Fibroblast of the conjunctiva (primary cell): ENCODE measurements at places on chromosomes 7 and 10.

- no peak for DNase-seq
Measured at GRCh38 chr7:18834577-18834976, 282.9 kb downstream of the TWIST1 start.

DNA sequence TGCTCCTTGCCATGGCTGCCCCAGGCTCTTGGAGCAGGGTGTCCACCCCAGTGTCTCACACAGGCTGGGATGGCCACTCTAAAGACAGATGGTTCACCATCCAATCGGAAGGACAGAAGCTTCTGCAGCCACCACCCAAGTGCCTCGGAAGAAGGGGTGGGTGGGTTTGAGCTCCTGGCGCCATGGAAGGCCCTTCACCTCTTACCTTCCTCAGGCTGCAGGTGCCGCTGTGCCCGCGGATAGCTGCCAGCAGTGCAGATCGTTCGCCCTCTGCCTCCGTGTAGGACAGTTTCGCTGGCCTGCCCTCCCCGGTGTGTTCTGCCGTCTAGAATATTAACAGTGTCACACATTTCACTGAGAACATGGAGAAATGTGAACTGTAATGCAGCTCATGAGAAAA is 243.6 kb upstream of the GRB10 start:
- DNase-seq = no peak

GRCh38 chr7:3787717-3788264 is 486.7 kb downstream of the SDK1 start:
- no peak for DNase-seq

- DNase-seq = no peak
Measured at GRCh38 chr10:50506861-50507573, 116.7 kb downstream of the SGMS1 start.

DNA sequence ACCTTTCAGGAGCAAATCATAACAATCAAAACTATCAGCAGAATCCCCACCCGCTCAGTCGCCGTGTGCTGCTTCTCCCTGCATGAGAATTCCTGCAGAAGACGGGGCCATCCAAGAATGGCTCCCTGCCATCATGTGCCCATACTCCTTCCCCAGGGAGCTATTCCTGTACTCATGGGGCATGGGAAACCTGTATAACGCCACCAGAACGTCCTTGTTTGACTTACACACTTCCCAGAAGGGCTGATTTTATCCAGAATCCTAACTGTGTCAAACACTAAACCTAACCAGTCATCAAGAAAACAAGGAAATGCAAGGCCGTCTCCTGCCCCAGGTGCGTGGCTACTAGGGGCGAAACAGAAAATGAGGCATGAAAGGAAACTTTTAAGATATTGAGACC is 16.0 kb downstream of the DIP2C start:
- no peak for DNase-seq

GRCh38 chr10:132677473-132678227 is 108.3 kb downstream of the NKX6-2 start:
- DNase-seq = no peak

GRCh38 chr10:125768219-125768855 is 7.3 kb downstream of the MMP21 start:
- DNase-seq = peak; percentile 53

GRCh38 chr7:2405601-2406345 is 2.4 kb downstream of the CHST12 start:
- no peak for DNase-seq

DNA sequence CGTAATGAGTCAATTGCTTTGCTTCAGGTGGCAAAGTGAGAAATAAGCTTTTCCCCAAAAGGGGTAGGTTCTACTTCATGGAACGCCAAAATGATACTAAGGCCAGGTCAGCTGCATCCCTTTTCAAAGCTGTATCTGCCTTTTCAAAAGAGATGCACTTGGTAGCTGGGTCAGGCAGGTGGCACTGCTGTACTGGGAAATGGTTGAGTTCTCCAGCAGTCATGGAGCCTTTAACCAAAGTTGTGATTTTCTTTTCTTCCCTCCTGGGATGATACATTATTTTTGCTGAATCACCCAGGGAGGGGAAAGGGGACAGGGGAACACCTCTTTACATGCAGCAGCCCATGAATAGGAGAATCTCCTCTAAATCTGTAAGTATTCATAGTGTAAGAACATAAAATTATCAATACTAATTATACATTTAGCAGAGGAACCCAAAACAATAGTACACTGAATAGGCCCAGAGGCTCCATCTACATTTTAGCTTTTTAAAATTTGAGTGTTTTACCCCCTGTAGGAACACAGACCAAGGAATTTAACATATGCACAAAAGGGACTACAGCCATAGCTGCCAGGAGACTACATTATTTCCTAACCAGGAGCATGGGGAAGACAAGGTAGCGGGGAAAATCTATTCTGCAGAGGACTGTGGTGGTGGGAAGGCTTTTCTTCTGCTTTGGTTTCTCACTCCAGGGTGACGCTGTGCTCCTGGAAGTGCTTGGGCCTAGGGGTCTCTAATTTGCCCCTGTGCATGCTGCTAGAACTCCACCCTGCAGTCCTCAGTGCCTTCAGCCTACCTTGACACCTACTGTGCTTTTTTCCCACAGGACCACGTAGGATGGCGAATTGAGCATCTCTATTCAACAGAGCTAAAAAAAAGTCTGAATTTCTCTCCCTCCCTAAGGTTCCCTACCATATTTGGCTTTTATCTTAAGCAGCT is 6.4 kb upstream of the GPR22 start:
- DNase-seq = peak; percentile 75

GRCh38 chr10:80734589-80734988 is 196.9 kb downstream of the SH2D4B start:
- DNase-seq = no peak

DNA sequence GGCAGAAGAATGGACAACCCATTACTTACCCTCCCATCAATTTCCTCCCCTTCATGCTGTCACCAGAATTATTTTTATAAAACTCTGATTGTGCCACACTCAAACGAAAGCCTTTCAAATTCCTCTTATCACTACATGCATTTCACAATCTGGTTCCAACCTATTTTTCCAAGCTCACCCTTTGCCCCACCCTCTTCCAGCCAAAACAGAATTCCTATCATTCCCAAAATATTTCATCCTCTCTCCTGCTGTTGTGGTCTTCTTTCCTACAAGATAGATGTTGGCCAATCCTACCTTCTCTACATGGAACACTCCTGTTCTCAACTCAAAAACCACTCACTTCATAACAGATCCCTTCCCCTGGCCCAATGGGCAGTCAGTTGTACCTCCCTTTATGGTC is 111.5 kb downstream of the ELAPOR2 start:
- no peak for DNase-seq

DNA sequence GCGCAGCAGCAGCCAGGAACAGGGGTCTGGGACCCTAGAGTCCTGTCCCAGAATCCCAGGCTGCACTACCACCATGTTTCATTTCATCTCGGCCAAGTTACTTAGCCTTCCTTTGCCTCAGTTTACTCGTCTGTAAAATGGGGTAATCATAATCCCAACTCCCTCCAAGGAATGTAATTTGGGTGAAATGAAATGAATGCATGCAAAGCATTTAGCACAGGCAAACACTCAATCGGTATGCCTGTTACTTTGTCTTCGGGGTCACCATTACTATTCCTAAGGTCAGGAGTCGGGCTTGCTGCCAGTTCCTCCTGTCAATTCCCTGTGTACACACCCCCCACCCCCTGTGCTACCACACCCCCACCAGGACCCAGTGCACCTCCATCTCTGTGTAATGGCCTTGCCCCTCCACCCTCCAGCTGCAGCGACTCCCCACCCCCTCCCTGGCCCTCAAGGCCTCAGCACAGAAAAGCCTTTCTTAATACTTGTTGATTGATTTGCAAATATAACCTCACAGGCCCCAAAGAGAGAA is 1.7 kb downstream of the TNS3 start:
- DNase-seq = no peak

GRCh38 chr7:113000316-113001020 is 86.2 kb downstream of the GPR85 start:
- DNase-seq = no peak

DNA sequence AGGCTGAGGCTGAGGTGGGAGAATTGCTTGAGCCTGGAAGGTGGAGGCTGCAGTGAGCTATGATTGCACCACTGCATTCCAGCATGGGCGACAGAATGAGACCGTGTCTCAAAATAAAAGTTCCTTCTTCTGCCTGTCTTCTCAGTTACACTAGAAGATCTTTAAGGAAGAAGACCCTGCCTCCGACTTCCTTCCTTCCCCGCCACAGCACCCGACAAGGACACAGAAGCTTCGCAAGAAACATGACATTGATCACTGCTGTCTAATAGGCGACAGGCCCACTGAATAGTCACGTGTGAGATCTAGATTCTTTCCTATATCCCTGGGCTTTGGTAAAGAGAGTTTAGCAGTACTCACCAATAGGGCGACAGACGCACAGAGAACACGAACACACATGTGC is 118.2 kb downstream of the PRPF18 start:
- DNase-seq = no peak

GRCh38 chr10:57260175-57260574 is 899.1 kb upstream of the ZWINT start:
- no peak for DNase-seq

DNA sequence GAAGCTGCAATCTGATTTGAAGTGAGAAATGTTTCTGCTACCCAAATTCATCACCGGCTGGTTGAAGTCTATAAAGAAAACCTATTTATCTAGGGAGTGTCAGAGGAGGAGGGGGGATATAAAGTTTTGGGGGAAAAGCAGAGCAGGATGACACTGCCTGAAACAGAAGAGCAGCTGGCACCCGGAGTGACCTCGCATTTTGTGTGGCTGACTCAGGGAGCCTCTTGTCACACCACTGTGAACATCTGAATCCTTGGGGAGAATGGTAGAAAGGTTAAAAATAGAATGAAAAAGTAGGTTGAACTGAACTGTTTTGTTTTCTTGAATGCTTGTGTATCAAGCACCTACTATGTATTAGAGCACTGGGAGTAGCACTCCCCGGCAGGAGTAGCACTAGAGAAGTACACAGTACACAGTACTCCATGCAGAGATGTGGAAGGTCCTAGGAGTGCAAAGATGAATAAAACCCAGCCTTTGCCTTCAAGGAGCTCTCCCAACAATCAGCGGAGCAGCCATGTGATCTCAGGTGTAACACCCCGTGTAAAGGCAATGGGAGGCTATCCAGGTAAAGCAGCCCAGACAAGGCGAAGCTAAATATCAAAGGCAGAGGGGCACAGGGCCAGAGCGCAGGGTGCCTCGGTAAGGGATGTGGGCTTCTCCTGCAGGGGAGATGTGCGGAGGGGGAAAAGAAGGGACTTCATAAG is 13.5 kb downstream of the CRTAC1 start:
- no peak for DNase-seq

- no peak for DNase-seq
Measured at GRCh38 chr7:80954191-80954590, 35.3 kb upstream of the SEMA3C start.

- no peak for DNase-seq
Measured at GRCh38 chr10:46306516-46307184, 19.9 kb downstream of the ANTXRL start.

- DNase-seq = no peak
Measured at GRCh38 chr10:60629332-60629731, 148.9 kb upstream of the CDK1 start.

DNA sequence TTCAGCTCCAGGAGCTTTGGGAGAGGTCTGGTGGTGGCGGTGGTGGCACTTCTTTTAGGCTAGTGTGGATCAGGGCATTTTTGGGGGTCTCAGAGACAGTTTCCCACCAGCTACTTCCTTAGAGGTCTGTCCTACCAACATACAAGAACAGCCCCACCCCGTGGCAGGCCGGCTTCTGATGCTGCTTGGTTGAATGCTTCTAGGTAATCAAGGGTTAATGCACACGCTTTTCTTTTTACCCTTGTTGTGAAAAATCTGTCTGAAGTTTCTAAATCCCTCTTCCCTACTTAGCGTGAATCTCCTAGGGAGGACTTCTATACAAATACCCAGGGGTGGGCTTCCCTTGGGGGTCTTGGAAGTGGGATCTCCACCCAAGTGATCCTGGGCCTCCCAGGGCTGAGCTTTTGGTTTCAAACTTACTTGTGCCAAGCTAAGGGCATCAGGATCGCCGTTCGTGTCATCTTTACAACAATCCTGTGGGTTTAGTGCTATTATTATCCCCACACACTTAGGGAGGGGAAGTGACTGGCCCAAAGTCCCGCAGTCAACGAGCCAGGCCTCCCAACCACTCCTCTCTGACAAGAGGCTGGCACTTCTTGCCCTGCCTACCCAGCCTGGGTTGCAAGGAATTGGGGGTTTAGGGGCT is 1.7 kb downstream of the SH2B2 start:
- no peak for DNase-seq

GRCh38 chr10:86899670-86900276 is 57.6 kb downstream of the MMRN2 start:
- peak; percentile 68 for DNase-seq

GRCh38 chr7:31478721-31479120 is 35.2 kb upstream of the ITPRID1 start:
- DNase-seq = no peak

GRCh38 chr10:62582804-62583208 is 208.6 kb downstream of the ZNF365 start:
- DNase-seq = peak; percentile 95

- no peak for DNase-seq
Measured at GRCh38 chr10:90939116-90939515, 18.2 kb upstream of the ANKRD1 start.

- DNase-seq = peak; percentile 81
Measured at GRCh38 chr7:131188367-131189339, 139.0 kb upstream of the MKLN1 start.
